H4 (cell line): ENCODE measurements at places on chromosomes 5 and 9. TPM values are rescaled to one million over a fixed set of nuclear protein-coding genes. Genes with fewer than 3 reads are reported as not detected.

- DNase-seq: peak; percentile 21
Observed at GRCh38 chr9:68685770-68686169, 19.3 kb upstream of the PIP5K1B start.

DNA sequence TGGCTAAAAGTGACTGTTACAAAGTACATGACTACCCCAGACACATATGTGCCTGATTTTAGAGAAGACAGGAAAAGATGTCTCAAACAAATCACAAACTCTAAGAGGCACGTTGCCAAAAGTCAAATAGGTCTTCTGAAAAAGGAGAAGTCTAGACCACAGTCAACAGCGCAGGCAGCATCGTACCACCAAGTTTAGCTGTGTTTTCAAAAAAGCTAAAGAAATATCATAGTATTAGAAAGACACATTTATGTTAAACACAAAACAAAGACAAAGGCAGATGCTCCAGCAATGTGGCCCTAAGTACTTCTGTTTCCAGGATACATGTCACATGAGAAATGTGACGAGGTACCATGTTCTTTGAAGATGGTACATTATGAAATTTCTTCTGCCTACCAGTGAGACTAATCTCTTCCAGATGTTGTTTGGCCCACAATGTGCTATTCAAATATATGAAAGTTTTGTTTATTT lies 43.5 kb downstream of the LPAR1 start:
- DNase-seq: peak; percentile 64

DNA sequence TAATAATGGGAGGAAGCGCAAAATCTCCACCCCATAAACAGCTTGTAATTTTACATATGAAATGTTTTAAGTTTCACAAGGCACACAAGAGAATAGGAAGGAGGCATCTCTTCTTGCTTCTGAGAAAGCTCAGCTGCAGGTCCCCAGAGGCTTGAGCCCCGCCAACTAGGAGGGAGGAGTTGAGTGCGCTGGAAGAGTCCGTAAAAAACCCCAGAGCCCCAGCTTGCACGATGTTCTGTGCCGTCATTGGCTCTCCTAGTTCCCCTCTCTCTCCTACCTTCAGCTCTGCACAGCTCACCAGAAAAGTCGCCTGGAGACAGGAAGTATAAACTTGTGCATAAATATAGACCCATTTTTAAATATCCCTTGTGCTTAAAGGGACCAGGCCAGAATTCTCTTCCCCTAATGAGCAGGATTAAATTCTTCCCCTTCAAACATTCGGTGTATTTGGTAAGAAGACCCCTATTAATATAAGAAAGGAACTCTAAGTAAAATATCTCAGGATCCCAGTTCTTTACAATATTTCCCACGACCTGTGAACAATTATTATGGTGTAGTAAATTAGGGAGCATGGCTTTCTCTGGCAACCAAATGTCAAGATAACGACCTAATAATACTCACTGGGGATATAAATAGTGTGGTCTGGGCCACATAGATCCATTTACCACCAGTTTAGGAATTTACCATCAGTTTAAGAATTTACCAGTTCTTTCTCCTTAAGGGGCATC lies 13.7 kb downstream of the GLRX start:
- DNase-seq: peak; percentile 61

DNA sequence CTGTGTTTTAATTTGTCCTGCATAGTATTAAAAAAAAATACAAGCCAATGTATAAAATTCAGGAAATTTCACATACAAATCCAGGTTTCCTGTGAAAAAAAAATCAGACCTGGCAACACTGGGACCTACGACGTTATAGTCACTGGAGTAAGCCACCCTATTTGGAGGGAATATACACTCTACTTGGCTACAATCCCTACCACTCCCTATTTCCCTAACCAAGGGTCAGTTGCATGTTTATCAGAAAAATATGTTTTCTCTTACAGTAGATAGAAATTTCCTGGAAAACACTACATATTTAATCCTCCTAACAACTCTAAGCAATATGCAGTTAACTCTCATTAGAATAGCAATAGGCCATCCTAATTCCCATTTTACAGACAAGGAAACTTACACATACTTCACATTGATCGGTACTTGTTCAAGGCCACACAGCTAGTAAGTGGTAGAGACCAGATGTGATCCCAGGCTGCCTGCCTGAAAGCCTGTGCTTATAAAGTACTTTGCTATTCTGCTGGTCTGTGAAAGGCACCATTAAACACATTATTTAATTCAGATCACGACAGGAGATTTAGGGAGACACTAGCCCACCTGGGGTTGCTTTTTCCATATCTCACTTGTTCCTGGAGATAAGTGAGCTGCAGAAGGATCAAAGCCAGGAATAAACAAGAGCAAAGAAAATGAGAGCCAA lies 70.8 kb downstream of the MFAP3 start:
- no peak for DNase-seq

GRIN1 gene
- total RNA-seq: not detected in 2 replicates
